ENCODE measurements at places on chromosomes 2 and 18.

GRCh38 chr2:123073956-123074355, 951.1 kb upstream of the CNTNAP5 start:
- no peak for DNase-seq

GRCh38 chr2:240598311-240598911, 11.9 kb downstream of the CAPN10 start:
- DNase-seq = no peak

DNA sequence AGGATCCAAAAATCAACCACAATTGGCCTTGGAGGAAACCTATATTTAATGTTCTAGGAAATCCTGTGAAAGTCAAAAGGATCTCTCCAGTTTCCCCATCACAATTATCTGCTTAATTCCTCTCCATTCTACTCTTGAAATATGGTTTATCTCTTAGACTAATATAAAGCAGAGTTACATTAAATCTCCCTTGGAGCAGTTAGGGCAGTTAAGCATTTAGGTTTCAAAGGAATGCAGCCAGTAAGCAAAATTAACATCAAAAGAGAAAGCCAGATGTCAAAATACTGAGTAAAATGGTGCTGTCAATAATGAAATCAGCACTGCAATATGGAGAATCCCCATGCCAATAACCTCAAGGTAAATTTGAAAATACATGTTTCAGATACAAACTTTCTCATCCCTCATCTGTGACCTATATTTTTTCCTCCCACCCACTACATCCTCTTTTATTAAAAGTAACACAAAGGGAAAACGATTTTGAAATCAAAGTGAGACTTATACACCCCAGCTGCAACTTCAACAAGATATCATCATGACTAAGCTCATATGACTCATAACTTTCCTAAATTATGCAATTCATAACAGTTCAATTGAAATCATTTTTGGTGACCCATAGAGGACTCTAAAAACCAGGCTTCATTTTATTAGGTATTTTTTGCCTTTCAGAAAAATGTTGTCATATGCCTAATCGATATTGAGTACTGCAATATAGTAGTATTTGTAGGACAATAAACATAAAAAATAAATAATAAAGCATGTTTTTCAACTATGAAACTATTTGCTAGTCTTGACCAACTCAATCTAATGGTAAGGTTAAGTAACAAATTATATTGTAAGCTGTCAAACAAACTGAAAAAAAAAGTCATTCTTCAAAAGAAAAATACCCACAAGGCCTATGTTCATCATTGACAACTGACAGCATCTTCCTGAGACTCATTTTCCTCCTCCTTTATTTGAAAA, 3.1 kb downstream of the ADAM17 start:
- no peak for DNase-seq

- no peak for DNase-seq
Measured at GRCh38 chr2:114024326-114024725, 134.4 kb downstream of the ACTR3 start.

DNA sequence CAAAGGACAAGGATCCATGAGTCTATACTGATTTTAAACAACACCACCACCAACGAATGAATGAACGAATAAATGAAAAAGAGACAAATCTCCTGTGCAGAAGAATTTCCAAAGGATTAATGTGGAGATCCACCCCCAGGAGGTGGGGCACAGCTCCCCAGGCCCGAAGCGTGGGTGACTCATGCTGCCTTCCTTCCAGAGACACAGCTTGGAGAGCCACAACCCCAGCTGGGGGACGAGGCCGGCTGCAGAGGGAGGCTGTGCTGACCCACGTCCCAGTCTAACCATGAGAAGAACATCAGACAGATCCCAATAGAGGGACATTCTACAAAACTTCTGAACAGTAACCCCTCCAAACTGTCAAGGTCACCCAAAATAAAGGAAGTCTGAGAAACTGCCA, 557.3 kb upstream of the SALL3 start:
- DNase-seq = no peak

- DNase-seq = no peak
Measured at GRCh38 chr18:73752546-73752945, 395.1 kb downstream of the FBXO15 start.

DNA sequence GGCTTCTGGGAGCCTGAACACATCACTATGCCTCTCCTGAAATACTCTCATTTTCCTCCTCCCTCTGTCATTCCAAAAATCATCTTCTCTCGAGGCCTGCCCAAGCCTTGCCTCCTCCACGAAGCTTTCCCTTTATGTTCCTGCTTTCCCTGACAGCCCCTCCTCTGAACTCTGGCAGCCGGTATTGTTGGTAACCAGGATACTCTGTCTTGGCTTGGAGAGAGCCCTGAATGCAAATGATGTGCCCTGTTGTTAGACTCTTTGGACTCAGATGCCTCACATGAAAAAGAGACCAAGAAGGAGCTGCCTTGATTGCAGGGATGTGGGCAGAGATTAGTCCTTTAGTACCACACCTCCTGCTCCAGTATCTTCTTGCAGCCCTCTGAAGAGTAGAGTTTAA, 138.5 kb upstream of the DLX2 start:
- no peak for DNase-seq

DNA sequence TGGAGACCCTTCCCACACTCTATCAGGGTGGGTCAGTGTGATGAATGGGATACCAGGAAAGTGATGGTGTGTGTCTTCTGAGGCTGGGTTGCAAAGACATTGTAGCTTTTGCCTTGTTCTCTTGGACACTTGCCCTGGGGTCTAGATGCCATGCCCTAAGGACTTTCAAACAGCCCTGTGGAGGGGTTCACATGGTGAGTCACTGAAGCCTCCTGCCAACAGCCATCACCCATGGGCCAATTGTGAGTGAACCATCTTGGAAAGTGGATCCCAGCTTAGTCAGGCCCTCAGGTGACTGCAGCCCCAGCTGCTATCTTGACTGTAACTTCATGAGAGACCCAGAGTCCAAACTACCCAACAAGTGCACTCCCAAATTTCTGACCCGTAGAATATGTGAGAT, 25.8 kb upstream of the IGFBP5 start:
- DNase-seq = no peak

GRCh38 chr18:23812546-23813440, 123.5 kb downstream of the LAMA3 start:
- no peak for DNase-seq

DNA sequence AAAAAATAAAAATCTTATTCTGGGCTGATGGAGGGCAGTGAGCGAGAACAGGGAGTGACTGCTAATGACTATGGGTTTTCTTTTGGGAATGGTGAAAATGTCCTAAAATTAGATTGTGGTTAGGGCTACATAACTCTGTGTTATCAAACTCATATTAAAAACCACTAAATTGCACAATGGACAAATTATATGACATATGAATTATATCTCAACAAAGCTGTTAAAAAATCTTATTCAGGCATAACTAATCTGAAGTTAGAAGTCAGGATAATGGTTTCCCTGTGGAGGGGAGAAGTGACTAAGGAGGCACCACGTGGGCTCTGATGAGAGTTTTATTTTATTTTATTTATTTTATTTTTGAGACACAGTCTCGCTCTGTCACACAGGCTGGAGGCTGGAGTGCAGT, 32.1 kb upstream of the DPP4 start:
- DNase-seq = no peak

- no peak for DNase-seq
Measured at GRCh38 chr2:200039724-200040650, 84.6 kb downstream of the MAIP1 start.

DNA sequence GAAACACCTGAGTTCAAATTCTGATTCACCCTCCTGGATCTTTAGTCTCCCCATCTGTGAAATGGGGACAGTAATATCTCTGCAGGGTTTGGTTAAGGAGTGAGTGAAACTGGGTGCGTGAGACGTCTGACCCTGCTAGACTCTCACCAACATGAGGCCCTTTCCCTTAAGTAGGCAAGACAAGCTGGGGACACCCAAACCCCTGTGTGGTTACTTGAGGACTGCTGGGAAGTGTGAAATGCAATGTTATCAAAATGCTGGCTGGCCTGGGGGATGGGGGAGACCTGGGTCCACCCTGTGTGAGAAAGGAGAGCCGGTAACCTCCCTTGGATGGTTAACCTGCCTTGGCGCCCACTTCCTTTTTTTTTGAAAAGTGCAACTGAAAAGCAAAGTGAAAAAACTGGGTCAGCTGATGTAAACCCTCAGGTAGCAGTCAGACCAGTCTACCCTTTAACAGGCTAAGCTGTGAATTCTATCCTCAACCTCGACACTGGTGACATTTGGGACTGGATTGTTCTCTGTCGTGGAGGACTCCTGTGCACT, 82.3 kb downstream of the INPP5D start:
- DNase-seq = peak; percentile 10

DNA sequence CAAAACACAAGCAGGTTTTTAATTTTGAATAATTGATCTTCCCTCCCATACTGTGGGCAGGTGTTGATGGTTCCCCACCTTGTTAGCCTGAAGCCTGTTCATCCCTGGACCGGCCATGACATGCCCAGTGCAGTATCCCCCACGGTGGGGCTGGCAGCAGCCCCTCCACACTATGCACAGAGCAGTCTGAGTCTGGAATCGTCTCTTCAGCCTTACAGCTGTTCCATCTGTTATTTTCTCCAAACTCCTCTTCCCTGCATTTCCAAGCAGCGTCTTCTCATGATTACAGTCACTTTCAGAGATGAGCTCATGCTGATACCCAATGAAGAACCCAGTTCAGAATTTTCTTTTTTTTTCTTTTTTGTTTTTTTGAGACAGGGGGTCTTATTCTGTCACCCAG, 68.2 kb downstream of the ADI1 start:
- no peak for DNase-seq

- DNase-seq = no peak
Measured at GRCh38 chr18:44799907-44800421, 119.3 kb downstream of the SETBP1 start.

DNA sequence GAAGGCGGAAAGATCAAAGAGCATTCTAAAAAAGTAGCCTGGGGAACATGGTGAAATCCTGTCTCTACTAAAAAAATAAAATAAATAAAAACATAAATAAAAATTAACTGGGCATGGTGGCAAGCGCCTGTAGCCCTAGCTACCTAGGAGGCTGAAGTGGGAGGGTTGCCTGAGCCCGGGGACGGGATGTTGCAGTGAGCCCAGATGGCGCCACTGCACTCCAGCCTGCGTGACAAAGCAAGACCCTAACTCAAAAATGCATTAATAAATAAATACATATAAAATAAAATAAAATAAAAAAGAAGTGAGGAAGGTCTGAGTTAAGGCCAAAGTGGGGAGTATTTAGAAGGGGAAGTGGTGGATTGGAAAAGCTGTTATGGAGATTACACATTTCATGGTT, 1.3 kb upstream of the PSMD14 start:
- DNase-seq = no peak

DNA sequence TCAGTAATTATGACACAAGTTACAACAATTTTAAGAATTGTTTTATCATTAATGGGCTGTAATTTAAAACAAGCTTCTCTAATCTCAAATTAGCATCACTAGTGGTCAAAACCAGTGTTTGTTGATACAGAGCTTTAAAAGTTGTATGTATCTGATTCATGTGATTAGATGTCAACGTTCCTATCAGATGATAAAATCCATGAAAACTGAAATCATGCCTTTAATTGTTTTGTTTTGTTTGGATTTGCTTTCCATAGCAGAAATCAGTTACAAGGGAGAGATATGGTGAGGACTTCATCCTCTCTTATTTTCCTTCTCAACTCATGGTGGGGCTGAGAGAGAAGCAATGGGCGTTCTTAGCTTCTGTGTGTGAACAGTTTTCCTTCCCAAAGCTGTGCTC, 469.6 kb downstream of the PID1 start:
- no peak for DNase-seq

Data from activated gamma-delta T cell treated with anti-CD3 and anti-CD28 coated beads, Interleukin-2, amount 50 U/mL, for 16 hours (primary cell).